ENCODE measurements at places on chromosomes 3 and 15.
A peak's percentile ranks its signal among the peaks of the same experiment; 100 is the strongest.

GRCh38 chr3:66427951-66428474 is 72.8 kb downstream of the LRIG1 start:
- DNase-seq, result no peak

DNA sequence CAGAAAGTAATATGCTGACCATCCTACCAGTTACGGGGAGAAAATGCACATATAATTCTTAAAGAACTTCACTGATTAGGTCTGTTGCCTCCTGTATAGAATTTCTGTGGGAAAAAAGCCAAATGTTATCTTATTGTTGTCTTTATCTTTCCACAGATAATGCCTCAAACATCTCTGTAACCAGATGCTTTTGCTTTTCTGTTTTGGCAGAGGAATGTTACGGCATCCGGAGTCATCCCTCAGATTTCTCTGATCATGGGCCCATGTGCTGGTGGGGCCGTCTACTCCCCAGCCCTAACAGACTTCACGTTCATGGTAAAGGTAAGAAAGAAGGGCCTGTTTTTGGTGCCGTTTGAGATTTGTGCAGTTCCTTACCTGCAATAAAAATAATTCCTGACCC is 33.5 kb downstream of the PCCB start:
- DNase-seq, result no peak

DNA sequence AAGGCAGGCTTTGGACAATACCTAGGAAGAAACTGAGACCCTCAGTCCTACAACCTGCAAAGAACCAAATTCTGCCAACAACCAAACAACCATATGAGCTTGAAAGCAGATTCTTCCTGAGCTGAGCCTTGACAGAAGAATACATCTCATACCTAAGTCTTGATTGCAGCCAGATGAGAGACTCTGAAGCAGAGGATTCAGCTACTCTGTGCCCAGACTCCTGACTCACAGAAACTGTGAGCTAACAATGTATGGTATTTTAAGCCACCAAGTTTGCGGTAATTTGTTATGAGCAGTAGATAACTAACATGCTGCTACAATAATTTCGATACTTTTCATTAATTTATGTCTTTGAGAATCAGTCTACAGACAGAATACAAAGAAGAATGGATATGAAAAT is 325.1 kb upstream of the CBLB start:
- no peak for DNase-seq

DNA sequence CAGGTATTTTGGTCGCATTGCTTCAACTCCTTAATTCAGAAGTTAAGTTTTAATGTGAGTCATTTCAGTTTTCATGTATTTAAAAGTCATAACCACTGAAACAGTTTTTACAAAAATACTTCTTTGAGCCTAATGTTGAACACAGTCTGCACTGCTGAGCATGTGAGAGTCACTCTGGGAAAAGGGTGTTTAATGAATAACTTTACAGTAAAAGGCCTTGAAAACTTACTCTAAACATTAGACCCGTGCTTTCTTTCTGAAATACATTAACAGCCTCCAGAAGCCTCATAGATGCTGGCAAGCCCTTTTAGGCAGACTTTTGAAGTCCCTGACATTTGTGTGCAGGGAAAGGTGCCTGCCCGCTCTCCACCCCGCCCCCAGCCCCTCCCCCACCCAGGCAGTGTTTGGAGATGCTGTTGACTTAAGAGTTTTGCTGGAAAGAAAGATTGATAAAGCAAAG is 68.9 kb upstream of the NR2F2 start:
- no peak for DNase-seq

DNA sequence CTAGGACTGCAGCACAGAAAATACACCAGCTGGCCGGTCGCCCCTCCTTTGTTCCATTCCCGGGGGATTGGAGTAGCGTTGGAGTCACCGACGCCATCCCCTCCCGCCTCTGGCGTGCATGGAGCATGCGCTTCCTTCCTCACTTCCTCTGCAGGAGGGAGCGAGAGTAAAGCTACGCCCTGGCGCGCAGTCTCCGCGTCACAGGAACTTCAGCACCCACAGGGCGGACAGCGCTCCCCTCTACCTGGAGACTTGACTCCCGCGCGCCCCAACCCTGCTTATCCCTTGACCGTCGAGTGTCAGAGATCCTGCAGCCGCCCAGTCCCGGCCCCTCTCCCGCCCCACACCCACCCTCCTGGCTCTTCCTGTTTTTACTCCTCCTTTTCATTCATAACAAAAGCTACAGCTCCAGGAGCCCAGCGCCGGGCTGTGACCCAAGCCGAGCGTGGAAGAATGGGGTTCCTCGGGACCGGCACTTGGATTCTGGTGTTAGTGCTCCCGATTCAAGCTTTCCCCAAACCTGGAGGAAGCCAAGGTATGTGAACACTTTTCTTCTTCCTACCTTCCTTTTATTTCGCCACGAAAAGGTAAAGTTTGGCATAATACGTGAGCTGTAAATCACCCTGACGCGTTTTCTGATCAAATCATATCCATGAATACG is at the start of gene SCG3:
Gene SCG3 (plus strand): TSS at position 201 of the 661 bp plus-strand sequence. CDS start 253 bp downstream, at position 454.
- DNase-seq, result peak; percentile 85

DNA sequence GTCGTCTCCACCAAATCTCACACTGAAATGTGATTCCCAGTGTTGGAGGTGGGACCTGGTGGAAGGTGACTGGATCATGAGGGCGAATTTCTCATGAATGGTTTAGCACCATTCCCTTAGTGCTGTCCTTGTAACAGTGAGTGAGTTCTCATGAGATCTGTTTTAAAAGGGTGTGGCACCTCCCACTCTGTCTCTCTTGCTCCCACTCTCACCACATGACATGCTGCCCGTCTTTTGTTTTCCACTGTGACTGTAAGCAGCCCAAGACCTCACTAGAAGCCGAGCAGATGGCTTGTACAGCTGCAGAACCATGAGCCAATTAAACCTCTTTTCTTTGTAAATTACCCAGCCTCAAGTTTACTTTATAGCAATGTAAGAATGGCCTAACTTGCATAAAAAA is 21.2 kb downstream of the RAD18 start:
- DNase-seq, result peak; percentile 27

DNA sequence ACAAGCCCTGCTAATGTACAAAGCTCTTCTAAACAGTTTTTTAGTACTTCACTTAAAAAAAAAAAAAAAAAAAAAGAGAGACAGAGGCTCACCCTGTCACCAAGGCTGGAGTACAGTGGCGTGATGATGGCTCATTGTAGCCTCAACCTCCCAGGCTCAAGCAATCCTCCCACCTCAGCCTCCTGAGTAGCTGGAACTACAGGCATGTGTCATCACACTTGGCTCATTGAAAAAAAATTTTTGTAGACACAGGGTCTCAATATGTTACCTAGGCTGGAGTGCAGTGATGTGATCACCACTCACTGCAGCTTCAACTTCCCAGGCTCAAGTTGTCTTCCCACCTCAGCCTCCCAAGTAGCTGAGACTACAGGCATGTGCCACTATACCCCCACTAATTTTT is 47.6 kb upstream of the HEG1 start:
- no peak for DNase-seq

- no peak for DNase-seq
These were observed 14.0 kb upstream of the RTP3 start for GRCh38 chr3:46483825-46484224.

DNA sequence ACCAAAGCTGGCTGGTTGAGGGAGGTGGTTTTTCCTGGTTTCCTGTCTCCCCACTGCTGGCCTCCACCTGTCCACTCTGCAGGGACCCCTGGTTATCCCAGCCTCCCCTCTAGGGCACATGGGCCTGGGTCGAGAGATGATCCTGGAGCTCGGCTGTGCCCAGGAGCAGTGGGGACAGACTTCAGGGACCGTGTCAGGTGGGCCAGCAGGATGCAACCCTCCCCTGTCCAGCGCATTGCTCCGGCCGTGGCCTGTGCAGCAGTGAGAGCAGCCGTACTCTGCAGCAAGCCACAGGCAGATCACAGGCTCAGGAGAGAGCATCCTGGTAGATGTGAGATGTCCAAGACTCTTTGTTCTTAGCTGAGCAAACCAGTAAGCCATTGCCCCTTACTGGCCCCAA is 92.5 kb upstream of the RPL32 start:
- DNase-seq, result no peak

GRCh38 chr3:76078101-76078500 is 292.8 kb upstream of the ZNF717 start:
- no peak for DNase-seq

GRCh38 chr3:113606539-113607218 is 74.3 kb downstream of the SIDT1 start:
- no peak for DNase-seq

DNA sequence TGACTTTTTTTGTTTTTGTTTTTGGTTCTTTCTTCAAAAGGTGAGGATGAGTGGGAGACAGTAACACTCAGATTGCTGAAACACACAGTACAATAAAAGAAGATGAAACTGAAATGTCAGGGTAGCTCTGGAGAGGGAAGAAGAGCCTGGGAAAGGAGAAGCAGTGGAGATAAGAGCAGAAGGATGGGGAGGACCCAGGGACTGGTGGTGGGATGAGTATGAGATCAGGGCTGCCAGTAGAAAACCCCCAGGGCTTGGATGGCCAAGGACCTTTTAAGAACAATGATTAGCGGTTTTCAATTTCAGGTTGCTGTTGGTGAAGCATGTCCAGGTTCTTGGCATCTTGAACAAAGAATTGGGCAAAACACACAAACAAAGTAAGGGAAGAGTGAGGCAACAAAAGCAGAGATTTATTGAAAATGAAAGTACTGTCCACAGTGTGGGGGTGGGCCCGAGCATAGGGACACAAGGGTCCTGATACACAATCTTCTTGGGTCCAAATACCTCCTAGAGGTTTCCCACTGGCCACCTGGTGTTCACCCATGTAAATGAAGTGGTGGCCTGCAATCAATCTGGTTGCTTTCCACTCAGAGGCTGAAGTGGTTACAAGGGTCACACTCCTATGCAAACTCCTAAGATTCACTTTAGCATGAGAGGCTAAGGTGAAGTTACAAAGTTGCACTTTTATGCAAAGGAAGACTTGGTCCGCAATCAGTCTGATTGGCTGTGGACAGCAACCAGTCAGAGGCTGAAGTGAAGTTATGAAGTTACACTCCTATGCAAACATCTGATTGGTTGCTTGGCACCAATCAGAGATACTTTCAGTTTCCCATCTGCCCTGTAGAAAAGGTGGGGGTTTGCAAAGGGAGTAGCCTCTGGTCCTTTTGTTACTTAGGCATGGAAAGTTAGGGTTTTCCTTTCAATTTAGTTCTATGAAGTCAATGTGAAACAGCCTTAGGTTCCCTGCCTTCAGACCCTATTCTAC is 26.1 kb upstream of the MFSD1 start:
- DNase-seq, result peak; percentile 30

All from suppressor macrophage (primary cell).